Left colon (tissue), 2 donors: ENCODE measurements at places on chromosomes 1 and 21.

DNA sequence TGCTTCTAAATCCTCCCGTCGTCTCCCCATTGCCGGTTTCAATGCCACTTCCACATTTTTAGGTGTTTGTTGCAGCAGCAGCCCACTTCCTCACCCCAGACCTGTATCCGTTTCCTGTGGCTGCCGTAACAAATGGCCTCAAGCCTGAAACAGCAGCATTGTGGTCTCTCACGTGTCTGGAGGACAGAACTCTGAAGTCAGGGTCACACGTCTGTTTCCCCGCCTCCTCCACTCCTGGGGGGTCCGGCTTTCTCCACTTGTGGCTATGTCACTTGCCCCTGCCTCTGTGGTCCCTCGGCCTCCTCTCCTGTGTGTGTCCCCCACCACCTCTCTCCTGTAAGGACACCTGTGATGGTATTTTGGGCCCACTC is 21.8 kb downstream of the TRPM2 start:
- DNase-seq, result peak; percentile 41

GRCh38 chr1:101945884-101946283 is 50.8 kb downstream of the OLFM3 start:
- no peak for DNase-seq

DNA sequence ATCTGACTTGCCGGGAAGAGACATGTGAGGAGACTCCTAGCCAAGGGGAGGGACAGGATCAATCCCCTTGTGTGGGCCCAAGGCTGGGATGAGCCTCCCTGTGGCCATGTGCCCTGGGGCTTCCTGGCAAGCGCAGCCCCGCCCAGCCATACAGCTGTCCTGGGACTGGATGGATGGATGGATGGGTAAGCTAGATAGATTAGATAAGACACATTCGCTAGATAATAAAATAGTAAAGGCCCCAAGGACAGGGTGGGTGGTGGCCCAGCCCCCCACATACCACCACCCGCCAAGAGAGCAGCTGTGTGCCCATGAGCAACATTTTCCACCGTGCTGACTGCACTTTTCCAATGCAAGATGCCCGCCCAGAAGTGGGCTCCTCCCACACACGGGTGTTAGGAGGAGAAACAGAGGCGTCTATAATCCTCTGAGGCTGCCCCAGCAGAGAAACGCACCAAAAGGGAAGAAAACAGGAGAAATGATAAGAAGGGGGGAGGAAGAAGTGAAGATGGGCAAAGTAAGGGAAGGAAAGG is 25.1 kb downstream of the ZBTB17 start:
- DNase-seq, result no peak

DNA sequence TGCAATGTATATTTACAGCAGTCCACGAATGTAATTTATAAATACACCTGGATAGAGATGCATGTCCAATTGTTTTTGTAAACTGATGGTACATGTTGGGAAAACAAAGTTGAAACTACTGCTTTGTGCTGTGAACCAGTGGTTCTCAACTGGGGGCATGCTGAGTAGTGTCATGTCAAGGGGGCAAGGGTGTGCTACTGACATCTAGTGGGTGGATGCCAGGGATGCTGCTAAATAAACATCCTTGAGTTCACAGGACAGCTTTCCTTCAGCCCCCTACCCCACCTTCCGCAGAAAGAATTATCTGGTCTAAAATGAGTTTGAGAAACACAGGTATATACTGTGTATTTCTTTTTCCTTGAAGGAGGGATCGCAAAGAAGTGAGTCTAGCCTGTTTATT is 95.9 kb downstream of the RASAL2 start:
- no peak for DNase-seq

DNA sequence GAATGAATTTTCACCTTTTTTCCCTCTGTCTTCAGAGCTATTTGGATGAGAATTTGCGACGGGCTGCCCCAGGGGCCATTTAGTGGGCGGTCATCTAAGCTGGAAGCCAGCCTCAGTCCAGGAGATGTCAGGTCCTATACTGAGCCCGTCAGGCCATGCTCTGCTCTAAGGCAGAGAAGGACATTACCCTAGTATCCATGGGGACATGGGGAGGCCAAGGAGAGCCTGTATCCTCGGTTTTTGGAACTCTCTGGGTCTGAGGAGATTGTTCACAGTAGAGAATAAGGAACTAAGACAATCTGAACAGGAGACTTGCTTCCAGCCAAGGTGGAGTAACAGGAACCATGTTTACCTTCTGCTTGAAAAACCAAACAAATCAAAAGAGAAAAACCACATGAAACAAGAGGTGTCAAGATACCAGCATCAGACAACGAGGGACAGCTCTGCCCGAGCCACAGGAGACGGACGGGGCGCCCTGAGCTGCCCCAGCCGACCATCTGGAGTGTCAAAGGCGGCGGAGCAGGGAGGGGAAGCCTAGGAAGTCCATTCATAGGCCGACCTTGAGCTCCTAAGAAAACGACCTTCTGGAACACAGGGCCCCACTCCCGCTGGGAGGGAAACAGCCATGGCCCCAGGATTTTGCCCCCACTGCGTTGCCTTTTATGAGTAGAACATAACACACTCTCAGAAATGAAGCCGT is 20.0 kb upstream of the ADARB1 start:
- no peak for DNase-seq

GRCh38 chr1:112144733-112145426 is 155.4 kb upstream of the KCND3 start:
- no peak for DNase-seq

DNA sequence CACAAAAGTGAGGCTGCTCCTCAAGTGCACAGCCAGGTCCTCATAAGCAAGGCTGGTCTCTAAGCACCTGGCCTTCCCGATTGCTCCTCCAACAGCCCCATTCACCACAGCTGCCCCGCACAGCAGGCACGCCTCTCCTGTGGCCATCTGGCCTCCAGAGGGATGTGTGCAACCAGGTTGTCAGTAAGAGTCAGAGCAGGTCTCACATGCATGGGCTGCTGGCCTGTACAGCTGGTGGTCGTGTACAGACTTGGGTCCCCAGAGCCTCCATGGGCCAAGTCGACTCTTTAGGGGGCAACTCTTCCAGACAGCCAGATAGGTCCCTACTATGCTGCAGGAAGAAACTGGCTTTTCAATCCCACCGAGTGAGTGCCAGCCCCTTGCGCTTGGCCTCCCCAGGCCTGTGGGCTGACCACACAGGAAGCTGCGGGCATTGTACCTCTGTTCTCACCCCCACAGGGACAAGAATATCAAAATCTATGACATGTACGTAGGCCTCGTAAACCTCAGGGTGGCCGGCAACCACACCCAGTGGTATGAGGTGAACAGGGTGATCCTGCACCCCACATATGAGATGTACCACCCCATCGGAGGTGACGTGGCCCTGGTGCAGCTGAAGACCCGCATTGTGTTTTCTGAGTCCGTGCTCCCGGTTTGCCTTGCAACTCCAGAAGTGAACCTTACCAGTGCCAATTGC is 1.4 kb downstream of the PRSS38 start:
- DNase-seq, result no peak

DNA sequence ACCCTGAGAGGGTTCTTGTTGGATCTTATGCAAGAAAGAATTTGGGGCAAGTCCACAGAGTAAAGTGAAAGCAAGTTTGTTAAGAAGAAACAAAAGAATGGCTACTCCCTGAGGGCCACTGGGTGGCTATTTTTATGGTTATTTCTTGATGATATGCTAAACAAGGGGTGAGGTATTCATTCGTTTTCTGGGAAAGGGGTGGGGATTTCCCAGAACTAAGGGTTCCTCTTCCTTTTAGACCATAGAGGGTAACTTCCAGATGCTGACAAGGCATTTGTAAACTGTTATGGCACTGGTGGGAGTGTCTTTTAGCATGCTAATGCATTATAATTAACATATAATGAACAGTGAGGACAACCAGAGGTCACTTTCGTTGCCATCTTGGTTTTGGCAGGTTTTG is 18.2 kb upstream of the IFI6 start:
- no peak for DNase-seq

DNA sequence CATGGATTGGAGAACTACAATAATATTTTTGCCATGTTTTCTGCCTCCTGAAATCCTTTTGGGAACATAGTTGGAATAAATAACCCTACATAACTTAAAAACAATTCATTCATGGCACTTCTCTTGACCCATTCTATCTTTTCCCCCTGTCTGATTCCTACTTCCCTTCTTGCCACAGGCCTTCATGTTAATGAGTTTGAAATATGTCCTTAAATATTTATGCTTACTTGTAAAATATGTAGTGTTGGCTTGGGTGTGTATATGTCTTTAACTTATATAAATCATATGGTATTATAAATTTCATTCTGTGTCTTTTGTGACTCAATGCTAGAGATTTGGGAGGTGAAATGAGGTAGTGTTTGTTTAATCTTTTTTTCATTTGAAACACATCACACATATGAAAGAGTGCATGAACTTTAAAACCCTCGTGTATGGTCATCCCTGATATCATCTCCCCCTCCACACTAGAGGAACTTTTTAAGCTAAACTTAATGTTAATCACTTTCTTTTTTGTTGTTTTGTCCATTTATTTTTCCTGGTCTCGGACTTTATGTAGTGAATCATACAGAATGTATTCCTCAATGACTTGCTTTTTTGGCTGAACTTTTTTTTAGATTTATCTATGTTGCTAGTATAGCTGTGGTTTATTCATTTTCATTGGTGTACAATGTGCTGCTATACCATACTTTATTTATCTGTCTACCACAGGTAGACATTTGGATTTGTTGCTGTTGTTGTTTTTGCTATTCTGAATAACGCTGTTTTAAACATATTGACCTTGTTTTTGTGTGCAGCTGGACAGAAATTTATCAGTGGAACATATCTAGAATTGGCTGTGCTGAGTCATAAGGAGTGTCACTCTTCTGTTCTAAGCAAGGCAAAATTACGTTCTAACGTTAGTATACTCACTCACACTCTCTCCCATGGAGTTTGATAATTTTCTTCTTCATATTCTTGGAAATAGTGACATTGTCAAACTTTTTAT is 441.6 kb downstream of the PLPP3 start:
- no peak for DNase-seq

DNA sequence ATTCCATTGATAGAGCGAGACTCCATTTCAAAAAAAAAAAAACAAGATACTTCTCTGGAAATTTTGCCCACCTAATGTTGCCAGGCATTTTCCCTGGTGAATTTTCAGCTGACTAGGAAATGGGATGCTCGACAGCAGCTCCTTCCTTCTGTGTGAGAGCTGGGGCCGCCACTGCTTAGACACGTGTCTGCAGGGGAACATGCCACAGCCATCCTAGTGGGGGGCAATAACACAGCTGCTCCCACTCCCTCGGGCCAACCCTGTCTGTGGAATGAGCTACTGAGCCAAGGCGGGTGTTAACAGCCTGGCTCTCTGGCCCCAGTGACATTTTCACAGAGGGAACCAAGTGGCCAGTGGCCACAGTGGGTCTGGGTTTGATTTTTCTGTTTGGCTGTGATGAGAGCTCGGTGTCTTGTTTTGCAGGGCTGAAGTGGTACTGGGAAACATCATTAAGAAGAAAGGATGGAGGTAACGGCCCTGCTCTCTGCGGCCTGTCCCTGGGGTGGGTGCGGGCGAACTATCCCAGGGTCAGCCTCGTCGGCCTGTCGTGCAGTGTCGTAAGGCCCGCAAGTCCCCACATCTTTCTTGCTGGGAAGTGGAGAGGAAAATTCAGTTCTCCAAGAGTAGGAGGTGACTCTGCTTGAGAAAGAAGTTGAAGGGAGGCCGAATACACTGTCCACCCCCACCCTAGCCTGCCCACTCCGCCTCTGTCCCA is 39.2 kb downstream of the KCNAB2 start:
- no peak for DNase-seq

DNA sequence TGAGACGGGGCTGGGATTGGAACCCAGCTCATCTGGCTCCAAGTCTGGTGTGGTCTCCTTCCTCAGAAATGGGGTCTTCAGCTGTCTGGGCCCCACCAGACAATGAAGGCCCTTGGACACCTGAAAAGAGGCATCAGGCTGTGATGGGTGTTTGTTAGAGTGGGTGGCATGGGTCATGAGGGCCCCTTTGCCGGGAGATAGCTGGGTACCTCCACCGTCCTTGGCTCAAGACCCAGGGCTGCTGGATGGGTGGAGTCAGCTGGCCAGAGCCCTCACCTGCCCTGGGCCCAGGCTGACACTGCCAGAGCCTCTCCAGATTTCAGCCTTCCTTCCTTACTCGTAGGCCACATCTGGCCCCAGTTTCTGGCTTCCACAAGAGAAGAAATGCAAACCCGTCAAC is 13.4 kb upstream of the TTC22 start:
- no peak for DNase-seq

DNA sequence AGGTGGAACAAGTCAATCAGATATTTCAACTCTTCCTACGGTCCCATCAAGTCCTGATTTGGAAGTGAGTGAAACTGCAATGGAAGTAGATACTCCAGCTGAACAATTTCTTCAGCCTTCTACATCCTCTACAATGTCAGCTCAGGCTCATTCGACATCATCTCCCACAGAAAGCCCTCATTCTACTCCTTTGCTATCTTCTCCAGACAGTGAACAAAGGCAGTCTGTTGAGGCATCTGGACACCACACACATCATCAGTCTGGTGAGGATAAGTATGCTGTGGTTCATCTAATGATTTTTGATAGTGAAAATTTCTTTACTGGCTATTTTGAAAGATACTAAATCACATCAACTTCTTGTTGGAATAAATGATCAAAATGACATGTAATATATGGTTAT is 67.7 kb upstream of the MPC2 start:
- no peak for DNase-seq

DNA sequence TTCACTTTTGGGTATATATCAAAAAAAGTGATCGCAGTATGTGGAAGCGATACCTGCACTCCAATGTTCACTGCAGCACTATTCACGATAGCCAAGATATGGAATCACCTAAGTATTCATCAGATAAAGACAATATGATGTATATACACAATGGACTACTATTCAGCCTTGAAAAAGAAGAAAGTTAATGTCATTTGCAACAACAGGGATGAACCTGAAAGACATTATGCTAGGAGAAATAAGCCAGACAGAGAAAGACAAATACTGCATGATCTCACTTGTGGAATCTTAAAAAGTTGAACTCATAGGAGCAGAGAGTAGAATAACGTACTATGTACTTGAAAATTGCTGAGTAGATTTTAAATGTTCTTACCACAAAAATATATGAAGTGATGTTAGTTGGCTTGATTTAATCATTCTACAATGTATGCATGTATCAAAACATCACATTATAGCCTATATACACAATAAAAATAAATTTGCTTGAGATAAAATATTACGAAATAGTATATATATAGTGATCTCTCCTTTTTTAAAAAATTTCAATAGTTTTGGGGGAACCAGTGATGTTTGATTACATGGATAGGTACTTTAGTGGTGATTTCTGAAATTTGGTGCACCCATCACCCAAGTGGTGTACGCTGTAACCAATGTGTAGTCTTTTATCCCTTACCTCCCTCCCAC is 56.0 kb downstream of the DTL start:
- DNase-seq, result no peak

DNA sequence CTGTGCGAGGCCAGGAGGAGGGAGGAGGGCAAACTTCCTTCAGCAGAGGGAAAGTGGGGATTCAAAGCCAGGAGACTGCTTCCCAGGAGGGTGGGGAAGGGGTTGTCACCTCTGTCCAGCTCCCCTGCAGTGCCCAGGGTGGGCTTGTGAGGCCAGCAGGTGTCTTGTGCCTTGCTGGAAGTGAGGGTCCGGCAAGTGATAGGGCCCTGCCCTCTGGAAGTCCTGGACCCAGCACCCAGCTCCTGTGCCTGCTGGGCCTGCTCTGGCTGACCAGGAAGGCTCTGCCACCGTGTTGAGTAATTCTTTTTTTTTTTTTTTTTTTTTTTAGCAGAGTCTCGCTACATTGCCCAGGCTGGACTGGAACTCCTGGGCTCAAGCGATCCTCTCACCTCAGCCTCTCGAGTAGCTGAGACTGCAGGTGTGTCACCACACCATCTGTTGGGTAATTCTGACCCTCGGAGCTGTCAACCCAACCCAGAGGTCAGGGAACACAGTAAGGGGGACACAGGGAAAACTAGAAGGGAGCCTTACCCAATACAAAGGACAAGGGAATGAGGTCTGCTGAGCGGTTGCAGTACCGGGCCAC is 1.0 kb downstream of the BEST4 start:
- no peak for DNase-seq
